Daoy (cell line): ENCODE measurements at places on chromosomes 2 and 18. TPM values are rescaled to one million over a fixed set of nuclear protein-coding genes. Genes with fewer than 3 reads are reported as not detected.

- DNase-seq, result no peak
These were observed 70.3 kb downstream of the SCN1A start for GRCh38 chr2:166057370-166058164.

UPP2 gene
- not detected in 2 replicates for total RNA-seq

DNA sequence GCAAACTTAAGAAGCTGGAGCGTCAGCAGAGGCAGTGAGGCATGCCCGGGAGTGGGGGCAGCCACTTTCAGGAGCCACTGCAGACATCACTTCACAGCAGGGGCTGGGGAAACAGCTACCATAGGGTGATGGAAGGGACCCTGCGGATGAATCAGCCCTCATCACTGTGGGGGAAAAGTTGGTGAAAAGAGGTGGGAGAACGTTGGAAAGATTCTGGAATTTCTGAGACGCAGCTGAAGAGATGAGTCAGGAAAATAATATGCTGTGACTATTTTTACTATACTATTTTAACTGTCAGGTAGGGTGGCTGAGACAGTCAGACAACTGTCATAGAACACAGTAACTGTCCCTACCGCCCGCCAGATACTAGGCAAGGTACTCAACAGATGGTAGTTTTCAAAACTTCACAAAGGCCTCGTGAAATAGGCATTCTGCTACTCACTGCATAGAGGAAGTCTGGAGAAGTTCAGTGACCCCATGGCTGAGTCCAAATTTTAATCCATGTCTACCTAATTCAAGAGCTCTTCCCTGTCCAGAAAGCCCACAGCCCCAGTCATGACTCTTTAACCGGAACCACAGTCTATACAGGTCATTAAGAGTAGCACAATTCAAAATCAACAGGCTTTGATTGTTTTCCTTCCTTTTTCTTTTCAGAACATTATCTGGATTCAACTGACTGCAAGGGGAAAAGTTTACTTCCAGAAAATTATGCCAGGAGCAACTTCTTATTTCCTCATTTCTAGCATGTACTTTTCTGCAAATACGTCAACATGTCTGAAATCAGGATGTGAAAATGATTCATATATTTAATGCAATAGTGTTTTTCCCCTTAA, 39.3 kb upstream of the EPB41L3 start:
- DNase-seq, result peak; percentile 63

CD8A gene
- total RNA-seq, result not detected in 2 replicates

GRCh38 chr2:205555566-205556230, 126.6 kb upstream of the NRP2 start:
- DNase-seq, result no peak

SMYD5 gene
- total RNA-seq, result 31.5 and 31.9 TPM in 2 replicates

GRCh38 chr2:46963941-46964673, 48.5 kb upstream of the MCFD2 start:
- DNase-seq, result peak; percentile 48

DNA sequence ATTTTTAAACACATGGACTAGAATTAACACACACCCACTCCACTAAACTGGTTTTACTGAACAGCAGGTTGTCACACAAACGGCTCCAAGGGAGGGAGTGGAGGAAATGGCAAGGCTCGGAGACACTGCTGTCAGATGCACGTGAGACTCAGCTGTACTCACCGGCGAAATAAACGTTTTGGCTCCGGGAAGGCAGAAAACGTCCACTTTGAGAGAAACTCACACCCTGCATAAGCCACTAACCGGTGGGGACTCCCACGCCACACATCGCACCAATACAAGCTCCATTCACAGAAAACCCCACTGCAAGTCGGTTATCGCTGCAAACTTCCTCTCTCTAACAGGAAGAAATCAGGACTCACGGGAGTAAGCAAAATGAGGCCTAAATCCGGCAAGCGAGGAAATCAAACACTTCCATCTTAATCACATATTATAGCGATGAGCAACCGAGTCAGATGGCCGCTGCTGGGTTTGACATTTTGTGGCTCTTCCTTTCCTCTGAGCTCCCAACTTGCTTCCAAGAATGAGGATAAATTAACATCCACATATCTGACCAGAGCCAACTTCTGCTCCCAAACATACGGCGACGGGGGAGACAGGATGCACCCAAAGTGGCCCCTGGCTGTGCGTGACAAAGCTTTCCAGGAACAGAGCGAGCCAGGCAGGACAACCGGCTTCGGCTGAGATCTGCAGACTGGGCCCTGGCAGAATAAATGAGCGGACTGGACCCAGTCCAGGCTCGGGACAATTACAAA, 63.5 kb downstream of the HDAC4 start:
- DNase-seq, result no peak

GRCh38 chr2:197108758-197109157, 182.3 kb upstream of the PGAP1 start:
- peak; percentile 51 for DNase-seq

- DNase-seq, result peak; percentile 32
These were observed 82.0 kb upstream of the ITGB6 start for GRCh38 chr2:160282063-160282580.

GRCh38 chr18:68083776-68084175, 567.3 kb upstream of the DSEL start:
- no peak for DNase-seq

GRCh38 chr2:46034535-46034934, 262.7 kb upstream of the EPAS1 start:
- DNase-seq, result peak; percentile 42

MC4R gene
- not detected in 2 replicates for total RNA-seq

DNA sequence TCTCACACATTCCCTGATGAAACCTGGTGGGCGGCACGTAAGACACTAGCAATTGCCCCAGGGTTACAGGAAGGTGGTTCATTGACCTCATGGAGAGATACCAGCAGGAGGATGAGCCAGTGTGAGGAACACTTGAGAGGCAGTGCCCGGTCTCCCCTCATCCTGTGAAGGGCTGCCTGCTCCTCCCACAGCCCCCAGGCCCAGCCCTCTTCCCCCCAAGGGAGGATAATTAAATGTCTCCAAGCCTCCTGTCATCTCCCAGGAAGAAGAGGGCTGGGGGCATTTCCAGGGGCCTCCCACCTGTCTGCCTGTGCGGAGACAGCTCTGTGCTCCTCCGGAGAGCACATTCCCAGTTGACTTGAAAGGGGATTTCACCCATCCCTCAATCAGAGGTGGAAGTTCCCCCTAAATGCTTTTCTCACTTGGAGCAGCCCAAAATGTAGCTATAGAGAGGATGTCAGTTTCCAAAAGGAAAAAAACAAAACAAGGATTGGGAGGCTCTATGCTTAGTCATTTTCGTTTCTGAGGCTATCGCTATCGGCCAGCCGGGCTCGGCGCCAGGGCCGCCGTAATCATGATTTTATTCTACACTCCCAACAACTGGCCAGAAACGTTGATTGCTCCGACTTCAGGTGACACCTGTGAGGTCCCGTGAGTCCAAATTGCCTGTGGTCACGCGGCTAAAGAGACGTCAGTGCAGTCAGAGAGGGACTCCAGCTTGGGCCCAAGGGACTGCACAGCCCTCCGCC, 7.1 kb downstream of the KCNF1 start:
- peak; percentile 55 for DNase-seq
